ENCODE measurements at places on chromosomes 2 and 18.

DNA sequence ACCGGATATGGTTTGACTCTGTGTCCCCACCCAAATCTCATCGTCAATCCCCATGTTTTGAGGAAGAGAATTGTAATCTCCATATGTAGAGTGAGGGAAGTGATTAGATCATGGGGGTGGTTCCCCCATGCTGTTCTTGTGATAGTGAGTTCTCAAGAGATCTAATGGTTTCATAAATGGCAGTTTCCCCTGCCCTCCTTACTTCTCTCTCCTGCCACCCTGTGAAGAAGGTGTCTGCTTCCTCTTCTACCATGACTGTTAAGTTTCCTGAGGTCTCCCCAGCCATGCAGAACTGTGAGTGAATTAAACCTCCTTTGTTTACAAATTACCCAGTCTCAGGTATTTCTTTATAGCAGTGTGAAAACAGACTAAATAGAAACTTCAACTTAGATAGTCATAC, 69.5 kb downstream of the SESTD1 start:
- DNase-seq, result no peak

GRCh38 chr18:57429167-57430078, 5.8 kb upstream of the ONECUT2 start:
- no peak for DNase-seq

- DNase-seq, result peak; percentile 7
These were observed 103.0 kb downstream of the KYNU start for GRCh38 chr2:142980246-142981068.

DNA sequence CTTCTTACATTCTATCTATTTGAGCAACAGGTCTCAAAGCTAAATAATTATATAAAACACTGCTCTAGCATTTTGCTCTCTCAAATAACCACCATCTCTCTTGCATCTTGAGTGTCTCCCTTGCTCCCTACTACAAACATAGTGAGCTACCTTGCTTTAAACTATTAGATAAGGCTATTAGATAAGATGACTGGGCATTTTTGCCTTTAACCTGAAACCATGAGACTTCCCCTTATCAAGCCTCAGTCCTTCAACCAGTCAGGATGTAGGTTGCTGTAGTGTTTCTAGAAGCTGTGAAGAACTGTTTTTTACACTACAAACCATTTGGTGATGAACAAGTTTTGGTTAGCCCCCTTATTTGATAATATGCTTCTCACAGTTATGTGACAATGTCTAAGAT, 115.4 kb upstream of the MAP2 start:
- no peak for DNase-seq

- no peak for DNase-seq
These were observed 223.2 kb downstream of the LDLRAD4 start for GRCh38 chr18:13441736-13442135.

DNA sequence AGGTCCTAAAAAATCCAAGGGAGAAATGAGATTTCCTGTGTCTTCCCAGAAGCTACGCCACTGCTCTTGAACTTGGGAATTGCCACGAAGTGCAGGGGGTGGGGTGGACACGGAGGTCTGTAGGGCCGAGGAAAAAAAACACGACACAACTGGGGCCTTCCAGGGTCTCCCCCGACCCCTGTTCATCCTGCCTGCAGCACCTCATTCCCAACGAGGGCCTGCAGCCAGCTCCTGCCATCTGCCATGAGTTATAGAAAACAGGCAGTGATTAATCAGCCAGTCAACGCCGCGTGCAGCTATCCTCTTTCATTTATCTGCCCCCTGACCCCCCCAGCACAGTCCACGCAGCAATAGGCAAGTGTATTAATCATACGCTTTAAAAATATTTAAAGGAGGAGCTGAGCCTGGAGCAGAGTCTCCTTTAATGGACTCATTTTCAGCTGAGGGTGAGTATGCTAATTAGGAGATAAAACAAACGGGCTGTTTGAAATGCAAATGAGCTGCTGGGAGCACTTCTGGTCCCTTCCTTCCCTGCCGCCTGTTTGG, 209.9 kb downstream of the TFCP2L1 start:
- no peak for DNase-seq

- no peak for DNase-seq
These were observed 124.5 kb downstream of the SMAD7 start for GRCh38 chr18:48826271-48826670.

DNA sequence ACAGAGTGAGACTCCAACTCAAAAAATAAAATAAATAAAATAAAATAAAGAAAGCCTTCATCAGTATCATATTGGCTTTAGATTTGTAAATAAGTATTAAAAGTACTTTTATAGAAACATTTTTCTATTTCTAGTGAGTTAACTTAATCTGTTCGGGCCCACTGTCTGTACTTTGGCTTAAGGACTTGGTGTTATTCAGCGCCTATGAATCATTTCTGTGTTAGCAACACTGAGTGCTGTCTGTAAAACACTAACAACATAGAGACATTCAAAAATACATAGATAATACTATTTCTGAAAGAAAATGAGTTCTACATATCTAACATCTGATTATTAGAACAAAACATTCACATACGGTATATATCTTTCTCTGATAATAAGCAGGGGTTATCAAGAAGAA, 221.5 kb upstream of the CDH19 start:
- DNase-seq, result no peak

DNA sequence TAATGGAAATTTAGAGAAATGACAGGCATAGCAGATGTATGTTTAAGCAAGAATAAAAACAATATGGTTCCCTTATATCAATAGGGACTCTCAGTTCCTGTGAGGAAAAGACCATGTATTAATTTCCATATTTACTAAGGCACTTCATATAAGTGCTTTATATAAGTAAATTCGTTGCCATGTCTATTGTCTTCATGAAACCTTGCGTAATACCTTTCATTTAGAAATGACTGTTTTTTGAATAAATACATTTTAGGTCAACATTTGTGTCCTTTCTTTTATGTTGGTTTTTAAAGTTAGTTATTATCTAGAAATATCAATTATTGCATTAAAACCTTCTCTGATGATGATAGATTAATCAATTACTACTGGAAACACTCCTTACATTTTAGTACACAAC, 83.3 kb downstream of the KCNS3 start:
- DNase-seq, result no peak

DNA sequence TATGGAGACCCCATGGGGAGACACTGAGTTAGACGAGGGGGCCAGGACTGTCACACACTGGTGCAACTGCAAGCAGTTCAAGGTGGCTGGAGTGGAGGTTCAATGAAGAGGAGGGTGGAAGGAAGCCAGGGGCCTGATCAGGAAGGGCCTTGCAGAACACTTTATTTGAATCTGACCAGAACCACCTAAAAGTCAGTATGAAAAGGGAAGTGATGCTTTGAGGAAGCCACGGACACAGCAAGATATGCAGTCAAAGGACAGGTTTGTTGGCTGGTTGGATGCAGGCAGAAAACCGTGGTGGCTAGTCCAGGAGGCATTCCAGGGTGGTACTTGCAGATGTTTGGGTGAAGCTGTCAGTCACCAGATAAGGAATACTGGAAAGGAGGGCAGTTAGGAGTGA, 3.5 kb upstream of the FAM124B start:
- no peak for DNase-seq

GRCh38 chr2:217436386-217436785, 566.4 kb downstream of the TNS1 start:
- DNase-seq, result no peak

GRCh38 chr2:237025090-237025865, 60.4 kb upstream of the COPS8 start:
- DNase-seq, result no peak

GRCh38 chr2:120261387-120262006, 8.8 kb downstream of the RALB start:
- no peak for DNase-seq

DNA sequence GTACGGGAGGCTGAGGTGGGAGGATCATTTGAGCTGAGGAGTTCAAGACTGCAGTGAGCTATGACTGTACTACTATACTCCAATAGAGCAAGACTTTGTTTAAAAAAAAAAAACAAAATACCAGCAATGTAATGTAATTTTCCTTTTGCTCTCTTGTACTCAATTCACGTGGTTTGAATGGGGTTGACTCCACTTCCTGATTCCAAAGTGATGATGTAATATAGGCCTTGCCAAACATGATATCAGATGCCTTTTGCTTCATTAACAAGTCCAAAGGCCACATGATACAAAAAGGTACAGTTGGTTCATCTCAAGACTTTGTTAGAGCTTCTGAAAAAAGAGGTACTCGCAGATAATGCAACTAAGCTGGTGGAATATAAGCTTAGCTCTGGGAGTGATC, 321.8 kb downstream of the ZEB2 start:
- DNase-seq, result no peak

- no peak for DNase-seq
These were observed 442.6 kb upstream of the LRATD1 start for GRCh38 chr2:14189929-14190328.

DNA sequence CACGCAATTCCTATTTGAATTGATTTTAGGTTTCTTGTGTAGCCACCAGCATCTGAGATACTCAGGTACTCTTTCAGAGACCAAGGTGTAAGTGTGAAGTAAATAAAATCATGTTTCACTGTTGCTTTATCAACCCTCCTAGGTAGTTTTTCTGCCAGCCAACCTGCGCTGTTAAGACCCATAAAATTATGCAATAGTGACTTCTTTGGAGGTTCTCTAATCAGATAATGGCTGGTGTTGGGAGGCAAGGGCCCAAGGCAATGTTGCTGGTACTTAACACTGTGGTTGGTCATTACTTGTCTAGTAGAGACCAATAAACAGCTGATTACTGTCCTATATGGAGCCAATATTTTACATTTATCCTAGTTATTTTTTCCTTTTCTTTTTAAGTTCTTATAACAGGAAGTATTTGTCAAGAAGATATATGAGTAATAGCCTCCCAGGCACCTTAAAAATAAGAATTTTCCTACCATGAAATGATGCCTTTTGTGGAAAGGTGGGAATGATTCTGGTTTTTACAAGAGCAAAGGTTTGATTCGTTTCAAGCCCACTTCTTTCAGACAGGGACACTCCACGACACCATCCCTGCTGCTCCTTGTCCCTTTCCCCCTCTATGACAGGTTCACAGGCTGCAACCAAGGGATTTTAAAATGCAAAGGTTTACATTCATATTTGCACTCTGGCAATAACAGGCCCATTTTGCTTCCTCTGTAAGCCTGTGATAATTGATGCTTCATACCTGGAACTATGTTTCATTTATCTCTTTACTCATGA, 259.3 kb downstream of the MEIS1 start:
- no peak for DNase-seq

GRCh38 chr2:235508371-235509160, 14.7 kb downstream of the AGAP1 start:
- DNase-seq, result no peak

DNA sequence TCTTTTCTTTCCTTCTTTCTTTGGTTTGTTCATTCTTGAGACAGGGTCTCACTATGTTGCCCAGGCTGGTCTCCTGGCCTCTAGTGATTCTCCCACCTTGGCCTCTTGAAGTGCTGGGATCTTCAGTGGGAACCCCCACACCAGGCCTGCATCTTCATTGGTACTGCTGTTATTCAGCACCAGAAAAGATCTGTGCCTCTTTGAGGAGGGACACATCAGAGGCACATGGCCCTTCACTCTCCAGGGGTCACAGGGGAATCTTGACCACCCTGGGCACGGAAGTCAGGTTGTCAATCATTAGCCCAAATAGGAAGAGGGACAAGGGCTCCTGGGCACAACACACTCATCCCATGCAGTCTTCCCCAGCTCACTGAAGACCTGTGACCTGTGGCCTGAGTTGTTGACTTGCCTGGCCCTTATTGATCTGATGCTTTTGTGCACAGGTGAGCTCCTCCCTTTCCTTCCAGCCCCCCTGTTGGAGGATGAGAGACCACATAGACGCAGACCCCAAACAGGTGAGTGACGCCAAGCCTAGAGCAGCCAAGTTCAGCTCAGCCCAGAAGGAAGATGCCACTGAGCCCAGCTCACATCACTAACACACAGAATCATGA, 33.0 kb upstream of the ODC1 start:
- DNase-seq, result no peak

DNA sequence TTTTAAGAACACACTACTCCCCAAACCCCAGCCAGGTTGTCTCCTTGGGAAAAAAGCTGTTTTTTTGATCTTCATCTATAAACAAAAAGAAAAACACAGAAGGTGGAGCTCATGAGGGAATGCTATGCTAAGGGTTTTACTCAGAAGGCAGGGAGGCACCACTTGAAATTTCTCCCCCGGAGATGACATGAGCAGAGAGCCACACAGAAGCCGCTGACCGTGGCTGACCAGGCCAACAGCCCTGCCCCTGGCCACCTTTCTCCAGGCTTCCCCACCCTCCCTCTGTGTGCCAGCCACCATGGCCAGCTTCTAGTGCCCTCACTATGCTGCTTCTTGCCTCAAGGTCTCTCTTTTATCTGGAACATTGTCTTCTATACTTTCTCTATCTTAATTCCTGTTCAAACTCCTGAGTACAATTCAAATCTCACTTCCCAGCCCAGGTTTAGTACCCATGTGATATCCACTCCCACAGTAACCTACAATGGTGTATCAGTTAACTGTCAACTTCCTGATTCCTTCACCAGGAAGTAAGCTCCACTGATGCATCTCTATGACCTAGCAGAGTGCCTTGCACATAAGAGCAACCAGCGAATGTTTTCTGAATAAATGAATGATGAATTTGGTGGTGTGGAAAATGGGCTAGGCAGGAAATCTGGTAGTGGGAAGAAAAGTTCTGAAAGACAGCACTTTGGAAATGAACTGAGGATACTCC, 15.3 kb downstream of the LAPTM4A start:
- peak; percentile 44 for DNase-seq

- DNase-seq, result no peak
These were observed 94.0 kb upstream of the GLS start for GRCh38 chr2:190786404-190787166.

- DNase-seq, result no peak
These were observed 82.0 kb upstream of the RANBP2 start for GRCh38 chr2:108637304-108637669.

GRCh38 chr18:12645254-12645653, 12.7 kb downstream of the SPIRE1 start:
- no peak for DNase-seq

DNA sequence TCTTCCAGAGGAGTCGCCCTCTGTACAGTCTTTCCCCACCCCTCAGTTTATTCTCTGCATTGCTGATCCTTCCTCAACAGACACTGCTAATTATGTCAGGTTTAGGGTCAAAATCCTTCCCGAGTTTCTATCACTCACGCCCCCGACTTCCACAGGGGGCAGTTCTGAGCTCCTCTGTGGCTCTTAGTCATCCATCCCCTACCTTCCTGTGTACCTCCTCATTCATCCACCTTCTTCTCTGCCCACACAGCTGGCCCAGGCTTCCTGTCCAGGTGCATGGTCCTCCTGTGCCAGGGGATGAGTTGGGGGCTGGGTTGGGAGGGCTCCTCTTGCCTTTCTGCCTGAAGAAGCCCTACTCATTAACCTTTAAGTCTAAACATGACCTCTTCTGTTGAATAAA, 202.9 kb downstream of the ARL4C start:
- DNase-seq, result no peak

- no peak for DNase-seq
These were observed 20.0 kb upstream of the OTOS start for GRCh38 chr2:240160291-240161086.

Measured in naive B cell (primary cell).